ENCODE measurements at places on chromosomes 1 and 21. TPM values are rescaled to one million over a fixed set of nuclear protein-coding genes. Genes with fewer than 3 reads are reported as not detected.
A peak's percentile ranks its signal among the peaks of the same experiment; 100 is the strongest.

GRCh38 chr21:42580076-42580792, 66.6 kb downstream of the SLC37A1 start:
- no peak for DNase-seq
- H3K27ac ChIP-seq, result no peak overlapping the region
- no peaks in the 10 kb centered on the region for H3K4me1 ChIP-seq
- H3K36me3 ChIP-seq, result peaks cover 7% of the 10 kb centered on the region

GRCh38 chr1:14844356-14844755, 245.9 kb downstream of the KAZN start:
- no peak for DNase-seq
- no peaks in the 10 kb centered on the region for H3K36me3 ChIP-seq
- H3K4me3 ChIP-seq, result no peak overlapping the region
- no peak overlapping the region for H3K27ac ChIP-seq

GRCh38 chr1:18160290-18160942, 52.8 kb downstream of the IGSF21 start:
- H3K36me3 ChIP-seq, result no peaks in the 10 kb centered on the region
- no peak for DNase-seq
- H3K4me3 ChIP-seq, result no peak overlapping the region
- H3K27me3 ChIP-seq, result no peaks in the 10 kb centered on the region
- H3K4me1 ChIP-seq, result no peaks in the 10 kb centered on the region

GRCh38 chr1:41542196-41542930, 57.9 kb upstream of the EDN2 start:
- no peak for DNase-seq
- H3K4me3 ChIP-seq, result no peak overlapping the region
- H3K27ac ChIP-seq, result no peak overlapping the region
- H3K36me3 ChIP-seq, result peaks cover 25% of the 10 kb centered on the region
- no peaks in the 10 kb centered on the region for H3K27me3 ChIP-seq

The HAPLN2 gene
- not detected for total RNA-seq

The POFUT2 gene
- 25.1 TPM for total RNA-seq

GRCh38 chr1:59767119-59767518, 47.6 kb upstream of the HOOK1 start:
- no peak overlapping the region for H3K27ac ChIP-seq
- peaks cover 2% of the 10 kb centered on the region for H3K27me3 ChIP-seq
- H3K4me3 ChIP-seq, result no peak overlapping the region
- no peak for DNase-seq
- H3K4me1 ChIP-seq, result peaks cover 9% of the 10 kb centered on the region

DNA sequence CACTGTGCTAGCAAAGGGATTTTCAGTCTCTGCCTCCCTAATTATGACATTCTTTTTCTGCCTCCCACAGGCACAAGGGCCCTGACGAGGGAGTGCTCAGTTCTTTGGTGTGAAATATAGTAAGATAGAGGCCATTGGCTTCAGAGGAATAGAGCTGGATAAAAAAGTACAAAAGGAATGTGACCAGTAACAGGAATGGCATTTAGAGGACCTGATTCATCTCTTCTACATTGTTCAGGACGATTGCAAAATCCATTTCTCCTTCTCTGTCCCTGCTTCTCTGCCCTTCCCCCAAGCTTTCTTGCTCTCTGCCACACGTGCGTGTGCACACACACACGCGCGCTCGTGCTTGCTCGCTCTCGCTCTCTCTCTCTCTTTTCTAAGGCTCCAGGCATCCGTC, 668.2 kb downstream of the KIF26B start:
- H3K27me3 ChIP-seq, result no peaks in the 10 kb centered on the region
- H3K27ac ChIP-seq, result no peak overlapping the region
- no peak overlapping the region for H3K4me3 ChIP-seq
- H3K36me3 ChIP-seq, result no peaks in the 10 kb centered on the region
- H3K4me1 ChIP-seq, result no peaks in the 10 kb centered on the region
- DNase-seq, result no peak

- no peaks in the 10 kb centered on the region for H3K4me1 ChIP-seq
- no peak overlapping the region for H3K4me3 ChIP-seq
- no peak overlapping the region for H3K27ac ChIP-seq
- H3K27me3 ChIP-seq, result peaks cover 12% of the 10 kb centered on the region
- H3K36me3 ChIP-seq, result no peaks in the 10 kb centered on the region
- DNase-seq, result no peak
These were observed 224.5 kb upstream of the NFIA start for GRCh38 chr1:60857851-60858250.

The REN gene
- not detected for total RNA-seq

The SH3BP5L gene
- total RNA-seq, result 31.4 TPM

DNA sequence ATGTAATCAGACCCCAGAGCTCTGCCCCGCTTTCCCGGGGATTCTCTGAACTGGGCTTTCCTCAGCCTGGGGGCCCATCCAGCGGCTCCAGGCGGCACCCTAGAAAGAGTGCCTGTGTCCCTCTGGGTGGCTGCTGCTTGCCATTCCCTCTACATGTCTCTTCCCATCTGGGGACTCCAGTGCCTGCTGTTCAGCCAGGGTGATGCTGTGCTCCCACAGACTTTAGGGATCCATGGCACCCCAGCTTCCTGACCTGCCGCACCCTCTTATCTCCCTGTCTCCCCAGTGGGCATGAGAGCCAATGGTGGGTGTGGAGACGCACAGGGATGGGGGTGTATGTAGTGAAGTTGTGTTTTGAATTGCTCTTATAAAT, 16.2 kb downstream of the TRAPPC10 start:
- DNase-seq, result no peak
- no peak overlapping the region for H3K27ac ChIP-seq
- no peaks in the 10 kb centered on the region for H3K27me3 ChIP-seq
- H3K4me3 ChIP-seq, result no peak overlapping the region
- peaks cover 37% of the 10 kb centered on the region for H3K36me3 ChIP-seq

DNA sequence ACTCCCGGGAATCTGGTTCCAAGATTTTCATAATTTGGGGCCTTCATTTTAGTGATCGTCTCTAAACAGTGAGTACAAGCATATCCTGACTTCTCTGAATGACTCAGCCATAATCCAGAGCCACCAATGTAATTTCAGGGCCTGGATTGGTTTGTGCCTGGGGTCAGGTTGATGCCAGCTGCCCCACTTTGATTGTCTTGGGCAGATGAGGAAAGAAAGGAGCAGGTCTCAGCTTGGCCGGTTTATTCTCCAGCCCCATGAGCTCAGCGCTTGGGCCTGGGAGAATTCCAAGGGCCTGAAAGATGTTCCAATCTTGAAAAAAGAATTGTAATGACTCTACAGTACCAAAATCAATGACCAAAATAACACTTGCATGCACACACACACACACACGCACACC, 71.2 kb upstream of the ECE1 start:
- H3K4me3 ChIP-seq, result no peak overlapping the region
- no peaks in the 10 kb centered on the region for H3K36me3 ChIP-seq
- peaks cover 2% of the 10 kb centered on the region for H3K27me3 ChIP-seq
- no peaks in the 10 kb centered on the region for H3K4me1 ChIP-seq

DNA sequence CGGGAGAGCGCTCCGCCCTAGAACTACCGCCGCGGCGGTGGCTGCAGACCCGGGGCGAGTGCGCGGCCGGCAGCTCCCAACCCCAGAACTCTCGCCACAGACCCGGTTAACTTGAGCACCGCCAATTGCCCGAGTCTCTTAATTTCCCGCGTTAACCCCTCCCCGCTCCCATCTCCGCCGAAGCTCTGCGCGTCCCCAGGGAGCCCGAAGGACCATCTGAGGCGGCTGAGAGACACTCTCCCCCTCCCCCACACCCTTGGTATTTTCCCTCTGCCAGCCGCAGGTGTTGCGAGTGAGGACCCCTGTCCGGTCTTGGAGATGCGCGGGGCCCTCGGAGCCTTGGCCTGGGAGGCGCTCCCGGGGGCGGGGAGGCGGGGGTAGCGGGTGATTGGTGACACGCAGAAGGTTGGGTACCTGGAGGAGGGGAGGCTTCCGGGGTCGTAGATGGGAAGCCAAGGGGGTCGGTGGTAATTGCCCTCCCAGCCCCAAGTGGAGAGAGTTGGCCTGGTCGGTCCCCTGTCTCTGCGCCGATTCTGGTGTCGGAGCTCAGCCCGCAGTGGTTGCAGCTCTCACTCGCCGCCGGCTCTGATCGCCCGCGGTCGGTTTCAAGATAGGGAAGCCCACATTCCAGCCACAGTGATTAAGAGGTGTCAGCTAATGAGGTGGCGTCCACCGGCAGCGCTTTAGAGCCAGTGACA, 858 bp upstream of the SUSD4 start:
- peaks cover 13% of the 10 kb centered on the region for H3K4me1 ChIP-seq
- H3K36me3 ChIP-seq, result no peaks in the 10 kb centered on the region
- H3K27me3 ChIP-seq, result peaks cover 53% of the 10 kb centered on the region
- peak overlapping the region; percentile 62 for H3K4me3 ChIP-seq

The FMO5 gene
- total RNA-seq, result 0.53 TPM

- no peaks in the 10 kb centered on the region for H3K27me3 ChIP-seq
- no peak overlapping the region for H3K27ac ChIP-seq
- no peak overlapping the region for H3K4me3 ChIP-seq
- H3K36me3 ChIP-seq, result peaks cover 27% of the 10 kb centered on the region
- DNase-seq, result no peak
- peaks cover 8% of the 10 kb centered on the region for H3K4me1 ChIP-seq
These were observed 10.6 kb upstream of the NUCKS1 start for GRCh38 chr1:205760606-205761005.

The CFAP57 gene
- not detected for total RNA-seq

DNA sequence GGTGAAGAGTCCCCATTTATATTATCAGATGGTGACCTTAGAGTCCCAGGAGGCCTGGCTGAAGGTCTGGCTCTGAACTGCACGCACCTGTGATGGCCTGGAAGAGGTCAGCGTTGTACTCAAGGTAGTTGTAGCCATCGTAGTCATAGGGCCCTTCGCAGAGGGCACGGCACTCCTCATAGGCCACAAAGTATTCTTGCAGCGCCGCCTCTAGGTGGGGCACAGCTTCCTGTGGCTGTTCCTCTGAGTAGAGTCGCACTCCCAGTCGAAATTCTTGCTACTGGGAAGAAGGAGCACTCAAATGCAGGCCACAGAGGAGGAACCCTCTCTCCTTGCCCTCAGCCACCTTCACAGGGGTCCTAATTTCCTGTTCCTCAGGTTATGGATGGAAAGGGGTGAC, 7.7 kb downstream of the P3H1 start:
- H3K27me3 ChIP-seq, result no peaks in the 10 kb centered on the region
- peaks cover 5% of the 10 kb centered on the region for H3K4me1 ChIP-seq
- no peak overlapping the region for H3K27ac ChIP-seq
- peaks cover 44% of the 10 kb centered on the region for H3K36me3 ChIP-seq
- no peak overlapping the region for H3K4me3 ChIP-seq

GRCh38 chr1:56578963-56579875, at the start of gene PLPP3:
Gene PLPP3, minus strand, starts transcription at chr1:56579563. Its CDS starts 547 bp downstream, at chr1:56579016.
- no peak for DNase-seq
- H3K4me3 ChIP-seq, result peak within 1 kb of the TSS; percentile 52

DNA sequence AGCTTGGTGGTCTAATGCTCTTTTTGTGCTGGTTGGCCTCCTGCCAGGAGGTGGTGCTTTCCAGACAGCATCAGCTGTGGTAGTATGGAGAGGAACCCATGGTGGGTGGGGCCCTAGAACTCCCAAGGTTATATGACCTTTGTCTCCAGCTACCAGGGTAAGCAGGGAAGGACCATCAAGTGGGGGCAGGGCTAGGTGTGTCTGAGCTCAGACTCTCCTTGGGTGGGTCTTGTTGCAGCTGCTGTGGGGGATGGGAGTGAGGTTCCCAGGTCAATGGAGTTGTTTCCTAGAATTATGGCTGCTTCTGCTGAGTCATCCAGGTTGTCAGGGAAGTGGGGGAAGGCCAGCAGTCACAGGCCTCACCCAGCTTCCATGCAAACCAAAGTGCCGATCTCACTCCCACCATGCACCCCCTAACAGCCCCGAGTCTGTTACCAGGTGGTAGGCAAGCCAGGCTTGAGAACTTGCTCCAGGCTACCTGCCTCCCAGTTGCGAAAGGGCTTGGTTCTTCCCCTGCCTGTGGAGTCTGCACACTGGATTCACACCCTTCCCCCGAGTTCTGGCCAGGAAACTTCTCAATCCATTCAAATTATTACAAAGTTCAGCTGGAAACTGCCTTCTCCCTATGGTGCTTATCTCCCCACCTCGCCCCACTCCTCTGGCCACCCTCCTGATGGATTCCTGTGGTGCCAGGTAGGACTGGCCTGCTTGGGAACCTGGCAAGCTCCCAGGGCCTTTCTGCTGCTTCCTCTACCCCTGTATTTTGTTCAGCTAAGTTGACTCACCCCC, 37.8 kb downstream of the DRAM2 start:
- H3K36me3 ChIP-seq, result no peaks in the 10 kb centered on the region
- peaks cover 9% of the 10 kb centered on the region for H3K27me3 ChIP-seq
- no peak overlapping the region for H3K4me3 ChIP-seq
- H3K4me1 ChIP-seq, result no peaks in the 10 kb centered on the region
- H3K27ac ChIP-seq, result no peak overlapping the region
- no peak for DNase-seq

- no peak overlapping the region for H3K4me3 ChIP-seq
- peaks cover 14% of the 10 kb centered on the region for H3K36me3 ChIP-seq
- peaks cover 5% of the 10 kb centered on the region for H3K4me1 ChIP-seq
- no peaks in the 10 kb centered on the region for H3K27me3 ChIP-seq
- H3K27ac ChIP-seq, result no peak overlapping the region
These were observed 23.9 kb downstream of the NDUFS5 start for GRCh38 chr1:39050001-39050400.

DNA sequence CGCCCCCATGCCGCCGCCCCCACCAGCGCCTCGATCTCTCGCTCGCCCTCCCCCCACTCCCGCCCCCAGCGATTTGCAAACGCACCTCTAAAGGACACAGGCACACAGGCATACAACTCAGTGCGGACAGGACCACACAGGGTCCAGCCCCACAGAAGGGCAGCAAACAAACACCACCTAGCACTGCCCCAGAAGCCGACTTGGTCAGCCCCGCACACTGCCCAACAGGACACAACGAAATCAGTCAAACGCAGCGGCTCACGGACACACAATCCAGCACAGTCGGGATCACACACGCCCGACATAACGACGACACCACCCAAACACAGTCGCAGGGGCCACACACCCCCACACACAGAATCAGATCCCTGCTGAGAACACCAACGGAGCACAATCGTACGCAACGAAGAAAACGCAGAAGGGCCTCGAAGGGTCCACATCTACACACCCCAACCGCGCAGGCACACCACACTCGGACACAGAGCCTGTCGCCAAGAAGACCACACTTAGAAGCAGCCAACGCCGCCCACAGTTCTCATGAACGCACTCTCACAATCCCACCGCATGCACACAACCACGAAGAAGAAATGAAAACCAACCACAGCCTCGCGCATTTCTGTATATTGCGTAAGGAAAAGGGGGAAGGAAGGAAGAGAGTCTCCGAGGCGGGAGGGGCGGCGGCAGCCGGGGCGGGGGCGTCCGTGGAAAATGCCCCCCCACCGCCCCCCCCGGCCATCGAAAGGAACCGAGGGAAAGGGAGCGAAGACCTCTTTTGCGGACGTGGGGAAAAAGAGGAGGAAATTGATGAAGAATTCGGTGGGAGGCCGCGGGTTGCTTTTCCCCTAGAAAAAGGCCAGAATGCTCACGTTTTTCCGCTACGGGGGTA, 481 bp downstream of the TAL1 start:
- peaks cover 4% of the 10 kb centered on the region for H3K36me3 ChIP-seq
- peaks cover 88% of the 10 kb centered on the region for H3K27me3 ChIP-seq
- H3K4me1 ChIP-seq, result peaks cover 37% of the 10 kb centered on the region
- no peak for DNase-seq
- peak overlapping the region; percentile 60 for H3K4me3 ChIP-seq
- H3K27ac ChIP-seq, result peak overlapping the region; percentile 52

The S100A5 gene
- total RNA-seq, result 2.2 TPM

GRCh38 chr1:172084876-172085275, 243.6 kb downstream of the DNM3 start:
- H3K27ac ChIP-seq, result no peak overlapping the region
- no peak for DNase-seq
- H3K27me3 ChIP-seq, result no peaks in the 10 kb centered on the region
- H3K4me1 ChIP-seq, result no peaks in the 10 kb centered on the region

- no peaks in the 10 kb centered on the region for H3K36me3 ChIP-seq
- H3K27me3 ChIP-seq, result peaks cover 1% of the 10 kb centered on the region
- no peak overlapping the region for H3K4me3 ChIP-seq
- DNase-seq, result no peak
- no peak overlapping the region for H3K27ac ChIP-seq
- no peaks in the 10 kb centered on the region for H3K4me1 ChIP-seq
These were observed 10.0 kb downstream of the LRRC53 start for GRCh38 chr1:74502432-74502831.

Measured in activated CD4-positive, alpha-beta memory T cell treated with anti-CD3 and anti-CD28 coated beads, Interleukin-2, amount 10 ng/mL, durations not matched to agents 7 days and 5 days (primary cell).